ENCODE measurements at places on chromosomes 6 and 20.

GRCh38 chr6:156801712-156802111, 24.5 kb downstream of the ARID1B start:
- DNase-seq = no peak

DNA sequence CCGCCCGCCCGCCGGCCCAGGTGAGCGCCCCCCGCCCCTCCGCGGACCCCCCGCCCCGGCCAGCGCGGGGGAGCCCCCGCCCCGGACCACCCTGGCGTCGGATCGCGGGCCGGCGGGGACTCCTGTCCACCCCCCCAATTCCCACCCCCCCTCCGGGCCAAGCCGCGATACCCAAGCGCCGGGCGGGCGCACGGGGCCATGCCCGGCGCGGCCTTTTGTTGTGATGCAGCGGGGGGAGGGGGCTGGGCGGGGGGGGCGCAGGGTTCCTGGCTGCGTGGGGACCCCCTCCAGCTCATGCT, 245 bp downstream of the SRC start:
- DNase-seq = no peak

GRCh38 chr20:46343348-46343974, 35.2 kb upstream of the CDH22 start:
- peak; percentile 13 for DNase-seq

DNA sequence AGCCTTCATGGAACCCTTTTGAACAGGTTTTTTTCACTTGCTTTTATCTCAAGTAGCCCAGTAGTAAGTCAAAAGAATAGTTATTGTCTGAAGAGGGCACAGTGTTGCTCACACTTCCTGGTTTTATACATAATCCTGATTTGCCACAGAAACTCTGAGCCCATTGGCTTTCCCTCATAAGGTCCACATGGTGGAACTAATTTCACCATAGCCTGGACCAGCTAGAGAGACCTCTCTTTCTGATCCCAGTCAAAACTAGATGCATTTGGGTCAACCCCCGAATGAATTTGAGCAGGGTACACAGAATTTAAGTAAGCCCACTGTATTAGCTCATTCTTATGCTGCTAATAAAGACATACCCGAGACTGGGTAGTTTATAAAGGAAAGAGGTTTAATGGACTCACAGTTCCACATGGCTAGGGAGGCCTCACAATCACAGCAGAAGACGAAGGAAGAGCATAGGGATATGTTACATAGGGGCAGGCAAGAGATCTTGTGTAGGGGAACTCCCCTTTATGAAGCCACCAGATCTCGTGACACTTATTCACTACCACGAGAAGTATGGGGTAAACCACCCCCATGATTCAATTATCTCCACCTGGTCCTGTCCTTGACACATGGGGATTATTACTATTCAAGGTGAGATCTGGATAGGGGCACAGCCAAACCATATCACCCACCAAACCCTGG, 6.2 kb downstream of the RWDD2A start:
- DNase-seq = no peak

DNA sequence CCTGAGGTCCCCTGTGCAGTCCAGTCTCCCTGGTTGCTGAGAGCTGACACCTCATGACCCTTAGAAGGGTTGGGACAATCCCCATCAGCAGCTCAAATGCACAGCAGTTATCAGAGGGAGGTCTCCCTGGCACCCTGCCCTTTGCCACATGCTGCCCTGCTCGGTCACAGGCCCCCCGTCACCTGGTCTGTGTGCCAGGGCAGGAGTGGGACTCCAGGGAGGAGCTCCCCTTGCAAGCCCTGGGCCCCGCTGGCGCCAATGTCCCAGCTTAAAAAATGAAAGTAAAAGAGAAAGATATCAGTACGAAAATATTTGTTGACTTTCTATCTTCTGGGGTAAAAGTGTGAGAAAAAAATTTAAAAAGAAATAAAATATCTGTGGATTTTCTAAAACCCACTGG, 68.1 kb upstream of the SLC22A16 start:
- no peak for DNase-seq

DNA sequence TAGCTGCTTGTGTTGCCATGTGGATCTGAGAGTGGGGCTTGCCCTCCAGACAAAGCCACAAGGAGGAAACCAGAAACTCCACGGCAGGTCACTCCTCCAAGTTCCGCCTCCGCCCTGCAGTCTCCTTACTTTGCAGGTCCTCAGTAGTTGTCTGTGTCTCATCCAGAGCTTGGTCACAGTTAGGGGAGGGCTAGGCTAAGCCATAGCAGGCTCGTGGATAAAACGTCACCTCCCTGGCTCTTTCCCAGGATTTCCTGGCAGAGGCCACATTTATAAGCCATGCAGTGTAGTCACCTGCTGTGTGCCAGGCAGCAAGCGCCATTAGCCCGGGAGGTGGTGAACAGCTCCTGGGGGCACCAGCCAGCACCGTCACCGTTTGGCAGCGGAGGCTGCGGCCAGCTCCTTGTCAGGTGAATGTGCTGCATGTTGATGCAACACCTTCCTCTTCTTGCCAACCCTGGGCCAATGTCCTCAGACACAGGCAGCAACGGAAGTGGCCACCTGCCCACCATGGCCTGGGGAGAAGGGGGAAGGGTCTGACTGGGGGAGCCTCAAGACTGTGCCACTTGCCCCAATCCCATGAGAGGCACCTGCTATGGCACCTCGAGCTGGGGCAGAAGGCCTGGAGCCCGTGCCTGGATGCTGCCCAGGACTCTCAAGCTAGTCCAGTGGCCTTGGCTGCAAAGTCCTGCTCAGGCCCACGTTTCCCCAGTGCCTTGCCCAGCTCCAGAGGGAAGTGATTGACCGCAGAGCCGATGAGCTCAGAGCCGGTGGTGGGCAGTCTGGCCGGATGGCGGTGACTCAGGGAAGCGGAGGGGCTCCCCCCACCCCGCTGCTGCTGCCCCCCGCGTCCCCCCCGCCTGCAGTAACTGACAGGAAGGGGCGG, 39.0 kb upstream of the SLCO4A1 start:
- DNase-seq = no peak

- DNase-seq = no peak
These were observed 39.8 kb downstream of the SRSF3 start for GRCh38 chr6:36633915-36634314.

Measured in NCI-H1436 (cell line).